Heart left ventricle (tissue), 16 donors: ENCODE measurements at places on chromosomes 5 and 9. TPM values are rescaled to one million over a fixed set of nuclear protein-coding genes. Genes with fewer than 3 reads are reported as not detected.

Gene POU5F2
- 0.19 TPM for total RNA-seq

Gene MYMK
- total RNA-seq = not detected

Gene PURA
- total RNA-seq = 27.3 TPM

Gene FOXD4L6
- not detected for total RNA-seq

DNA sequence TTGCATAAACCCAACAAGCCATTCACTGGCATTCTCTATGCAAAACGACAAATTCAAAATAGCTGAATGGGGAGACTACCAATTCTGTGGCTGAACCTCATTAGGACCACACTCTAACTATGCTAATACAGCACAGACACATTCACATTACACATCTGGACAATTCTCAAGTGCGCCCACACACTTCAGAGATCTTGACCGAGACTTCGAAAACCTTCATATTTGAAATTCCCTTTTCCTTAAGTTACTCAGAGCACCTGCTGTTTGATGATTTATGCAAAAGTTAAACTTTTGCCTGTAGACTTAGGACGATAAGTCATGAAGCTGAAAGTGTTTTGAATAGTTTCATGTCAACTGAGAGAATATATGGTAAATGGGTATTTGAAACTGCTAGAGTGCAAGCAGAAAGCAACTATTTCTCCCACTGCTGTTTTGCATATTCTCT is 111.9 kb downstream of the FBN2 start:
- DNase-seq = no peak

DNA sequence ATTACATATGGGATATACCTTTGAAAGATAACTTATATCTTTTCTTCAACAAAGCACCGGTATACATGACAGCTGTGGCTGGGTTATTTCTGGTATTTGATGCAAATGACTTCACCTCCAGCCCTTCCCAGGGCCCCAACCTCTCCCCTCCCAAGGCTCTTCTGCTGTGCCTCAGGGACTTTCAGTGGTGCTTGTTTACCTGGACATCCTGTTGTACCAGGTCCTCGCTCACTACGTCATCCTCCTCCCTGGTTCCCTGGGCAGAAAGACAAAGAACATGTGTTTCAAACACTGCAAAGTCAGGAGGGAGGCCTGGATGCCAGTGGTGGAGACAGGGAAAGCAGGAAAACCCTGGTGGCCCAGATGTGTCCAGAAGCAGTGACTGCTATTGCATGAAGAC is 23.4 kb downstream of the ANXA6 start:
- no peak for DNase-seq

DNA sequence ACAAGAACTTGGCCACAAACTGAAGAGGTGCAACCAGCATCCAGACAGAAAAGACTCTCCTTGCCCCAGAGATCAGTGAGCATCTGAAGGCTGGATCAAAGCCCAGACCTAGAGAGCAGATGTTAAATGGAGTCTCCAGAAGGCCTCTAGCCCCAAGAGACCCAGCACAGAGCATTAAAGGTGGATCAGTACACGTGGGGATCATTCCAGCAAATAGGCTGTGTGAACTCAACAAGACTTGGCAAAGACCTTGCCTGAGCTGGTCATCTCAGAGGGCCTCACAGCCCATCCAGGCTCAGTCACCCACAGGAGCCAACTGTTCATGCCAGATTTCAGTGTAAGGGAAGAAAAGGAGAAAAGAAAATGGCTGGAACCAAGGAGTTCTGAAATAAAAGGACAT is 214.0 kb downstream of the ENC1 start:
- no peak for DNase-seq

- no peak for DNase-seq
These were observed 18.0 kb downstream of the MTRR start for GRCh38 chr5:7886849-7887475.

- DNase-seq = no peak
These were observed 135.8 kb downstream of the SNCAIP start for GRCh38 chr5:122447879-122448278.
